ENCODE measurements at places on chromosomes 7 and 10. TPM values are rescaled to one million over a fixed set of nuclear protein-coding genes. Genes with fewer than 3 reads are reported as not detected.

ST8SIA6 gene
- not detected for total RNA-seq

SERPINE1 gene
- total RNA-seq, result 166 TPM

CPED1 gene
- 0.23 TPM for total RNA-seq

KLHDC10 gene
- 8.4 TPM for total RNA-seq

PNLIPRP1 gene
- not detected for total RNA-seq

GNGT1 gene
- not detected for total RNA-seq

PAPOLB gene
- total RNA-seq, result not detected

BCAP29 gene
- 36.7 TPM for total RNA-seq

GPR158 gene
- not detected for total RNA-seq

GRID2IP gene
- 0.21 TPM for total RNA-seq

MMRN2 gene
- 4.8 TPM for total RNA-seq

ADRB1 gene
- 0.28 TPM for total RNA-seq

MET gene
- 66.9 TPM for total RNA-seq

TMEM176B gene
- total RNA-seq, result not detected

NEUROD6 gene
- total RNA-seq, result not detected

SFRP4 gene
- not detected for total RNA-seq

METTL27 gene
- total RNA-seq, result 0.84 TPM

ACTL6B gene
- total RNA-seq, result not detected

ATG9B gene
- not detected for total RNA-seq

FOXI2 gene
- total RNA-seq, result not detected

SPDYE9 gene
- not detected for total RNA-seq

GLCCI1 gene
- total RNA-seq, result 4.8 TPM

TMED4 gene
- 103 TPM for total RNA-seq

CAMK2G gene
- 25.2 TPM for total RNA-seq

AMZ1 gene
- 0.14 TPM for total RNA-seq

MRPL32 gene
- 53.2 TPM for total RNA-seq

ANTXRL gene
- not detected for total RNA-seq

XRCC2 gene
- 4.3 TPM for total RNA-seq

SGPL1 gene
- total RNA-seq, result 31.9 TPM

ZNF107 gene
- 4.3 TPM for total RNA-seq

DKK1 gene
- total RNA-seq, result 74.1 TPM

LRGUK gene
- total RNA-seq, result not detected

AVPI1 gene
- 65.2 TPM for total RNA-seq

CYP3A7 gene
- not detected for total RNA-seq

SPDYE6 gene
- not detected for total RNA-seq

AKAP9 gene
- total RNA-seq, result 15.3 TPM

FMC1 gene
- total RNA-seq, result 9.2 TPM

NRCAM gene
- total RNA-seq, result 1.1 TPM

OR2A1 gene
- total RNA-seq, result not detected

FAM171A1 gene
- total RNA-seq, result 11.4 TPM

LIMK1 gene
- total RNA-seq, result 29.8 TPM

ADIRF gene
- total RNA-seq, result 47.0 TPM

KNDC1 gene
- not detected for total RNA-seq

CREM gene
- total RNA-seq, result 16.9 TPM

ATOH7 gene
- not detected for total RNA-seq

DGKB gene
- total RNA-seq, result not detected

A1CF gene
- total RNA-seq, result not detected

TMUB1 gene
- total RNA-seq, result 45.3 TPM

IL2RA gene
- total RNA-seq, result not detected

RPEL1 gene
- total RNA-seq, result not detected

CABCOCO1 gene
- total RNA-seq, result not detected

AGMO gene
- 0.93 TPM for total RNA-seq

IFIT1 gene
- total RNA-seq, result 0.14 TPM
